ENCODE measurements at places on chromosomes 3 and 15. TPM values are rescaled to one million over a fixed set of nuclear protein-coding genes. Genes with fewer than 3 reads are reported as not detected.

DNA sequence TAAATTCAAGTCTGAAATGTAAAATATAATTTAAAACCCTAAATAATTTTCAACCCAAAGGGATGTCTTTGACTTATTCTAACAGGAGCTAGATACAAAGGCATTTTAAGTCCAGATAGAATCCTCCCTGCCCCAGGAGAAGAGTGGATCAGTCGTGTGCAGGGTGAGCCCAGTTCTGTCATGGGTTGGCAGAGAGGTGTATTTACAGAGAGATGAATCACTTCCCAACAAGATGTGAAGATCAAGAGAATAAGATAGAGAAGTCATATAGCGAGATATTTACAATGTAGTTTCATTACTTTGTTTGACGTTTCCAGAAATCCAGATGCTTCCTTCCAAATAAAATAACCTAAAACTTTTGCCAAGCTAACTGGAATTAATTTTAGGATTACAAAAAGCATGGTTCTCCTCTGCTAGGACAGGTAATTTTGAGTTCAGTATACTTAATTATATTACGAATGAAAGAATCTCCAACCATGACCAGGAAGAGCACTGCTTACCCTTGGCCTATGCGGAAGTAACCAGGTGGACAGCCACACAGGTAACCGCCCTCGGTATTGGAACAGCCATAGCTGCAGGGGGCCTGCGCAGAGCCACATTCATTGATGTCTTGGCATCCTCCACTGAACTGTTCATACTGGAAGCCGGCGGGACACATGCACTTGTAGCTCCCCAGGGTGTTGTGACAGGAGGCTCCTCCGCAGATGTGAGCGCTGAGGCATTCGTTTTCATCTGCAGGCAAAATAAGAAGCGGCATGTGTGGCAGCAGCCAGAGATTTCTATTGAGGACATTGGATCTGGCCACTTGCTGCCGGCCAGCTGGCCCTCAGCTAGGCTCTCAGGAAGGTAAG is 84.0 kb downstream of the DUT start:
- no peak for DNase-seq

GRCh38 chr3:52537726-52538421 is 1.5 kb downstream of the UQCC5 start:
- no peak for DNase-seq

CELF6 gene
- 0.45 TPM for total RNA-seq

GRCh38 chr3:88626456-88627120 is 476.8 kb downstream of the C3orf38 start:
- DNase-seq: no peak

DNA sequence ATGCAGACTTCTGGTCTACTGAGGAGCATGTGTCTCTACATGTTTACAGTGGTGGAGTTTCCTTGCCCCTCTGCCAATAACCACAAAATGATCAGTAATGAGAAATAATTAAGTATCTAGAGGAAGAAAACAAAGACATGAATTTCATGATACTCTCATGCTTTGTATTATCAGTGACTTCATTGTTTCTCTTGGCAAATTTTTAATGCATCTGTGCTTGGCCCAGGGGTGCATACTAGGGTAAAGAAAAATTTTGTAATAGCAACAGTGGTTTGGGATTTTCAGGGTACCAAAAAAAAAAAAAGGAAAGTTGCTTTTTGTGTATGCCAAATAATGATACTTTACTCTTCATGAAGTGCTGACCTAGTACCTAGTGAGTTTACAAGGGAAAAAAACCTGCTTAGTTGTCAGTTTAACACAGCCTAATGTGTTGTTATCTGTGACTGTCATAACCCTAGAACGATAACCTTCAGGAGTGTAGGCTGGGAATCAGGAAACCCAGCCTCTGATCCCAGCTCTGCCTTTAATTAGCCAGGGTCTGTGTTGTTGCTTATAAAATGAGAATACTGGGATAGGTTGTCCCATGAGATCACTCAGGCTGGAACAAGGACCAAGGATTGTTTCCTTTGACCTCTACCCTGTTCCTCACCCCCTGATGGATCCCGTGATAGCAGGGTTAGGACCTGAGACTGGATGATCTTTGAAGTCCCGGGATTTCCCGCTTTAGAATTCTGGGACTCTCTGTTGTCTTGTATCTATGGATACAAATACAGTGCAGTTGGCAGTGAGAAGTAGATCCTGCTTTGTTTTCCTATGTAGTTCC is 117.5 kb downstream of the CMSS1 start:
- no peak for DNase-seq

UTS2B gene
- total RNA-seq: not detected

- no peak for DNase-seq
Measured at GRCh38 chr15:83927704-83928391, 273.9 kb downstream of the ADAMTSL3 start.

DNA sequence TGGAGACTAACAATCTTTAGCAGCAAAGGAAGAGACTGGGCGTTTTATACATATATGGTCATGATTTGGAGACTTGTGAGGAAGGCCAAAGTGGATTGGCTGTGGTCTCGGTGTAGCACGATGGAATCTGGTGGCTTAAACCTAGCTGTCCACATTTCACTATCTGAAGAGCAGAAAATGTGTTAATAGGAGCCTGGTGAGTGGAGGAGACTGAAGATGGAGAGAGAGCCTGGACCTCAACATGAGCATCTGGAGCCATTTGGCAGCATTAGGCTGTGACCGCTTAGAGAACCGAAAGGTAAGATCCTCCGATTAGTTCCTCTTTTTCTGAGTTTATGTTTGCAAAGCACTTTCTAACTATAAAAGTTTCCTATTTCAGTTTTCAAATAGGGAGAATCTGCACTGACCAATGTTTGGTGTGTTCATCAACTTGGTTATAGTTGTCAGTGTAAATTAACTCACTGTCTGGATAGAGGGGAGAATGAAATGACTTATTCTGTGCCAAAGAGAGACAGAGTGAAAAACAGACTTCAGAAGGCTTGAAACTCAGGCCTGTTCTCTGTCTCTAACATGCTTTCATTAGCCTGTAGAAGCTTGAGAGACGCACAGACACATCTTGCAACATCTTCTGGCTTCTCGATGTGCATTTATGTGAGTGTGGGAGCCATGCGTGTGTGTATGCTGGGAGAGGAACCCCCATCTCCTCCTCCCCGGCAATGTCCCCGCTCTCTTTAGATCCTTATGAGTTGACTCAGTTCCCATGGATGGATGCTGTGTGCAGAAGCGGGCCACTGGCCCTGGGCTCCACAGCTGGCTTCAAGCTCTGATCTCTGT is 244.7 kb upstream of the TBL1XR1 start:
- no peak for DNase-seq

CLDN18 gene
- not detected for total RNA-seq

PTH1R gene
- total RNA-seq: not detected

BBX gene
- total RNA-seq: 30.1 TPM

- no peak for DNase-seq
Measured at GRCh38 chr15:92115834-92116233, 262.3 kb downstream of the SLCO3A1 start.

DNA sequence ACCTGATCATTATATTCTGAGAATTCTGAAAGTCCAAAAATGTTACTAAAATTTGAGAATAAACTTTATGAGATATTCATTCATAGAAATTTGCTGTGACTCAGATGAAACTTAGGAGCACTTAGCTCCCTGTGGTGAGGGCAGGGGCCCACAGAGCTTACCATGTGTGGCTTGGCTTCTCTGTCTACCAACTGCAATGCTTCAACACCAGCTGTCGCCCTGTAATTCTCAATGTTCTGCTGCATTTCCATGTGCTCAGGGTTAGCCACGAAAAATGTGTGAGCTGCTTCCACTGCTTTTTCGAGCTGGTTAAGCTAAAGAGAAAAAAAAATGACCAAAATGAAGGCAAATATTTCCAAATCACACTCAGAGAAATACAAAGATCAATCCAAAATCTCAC is 125.6 kb downstream of the P3H2 start:
- no peak for DNase-seq

CCNB2 gene
- total RNA-seq: 107 TPM

FGD5 gene
- total RNA-seq: 0.31 TPM

GRCh38 chr15:90666135-90666909 is 50.8 kb upstream of the BLM start:
- no peak for DNase-seq

DNA sequence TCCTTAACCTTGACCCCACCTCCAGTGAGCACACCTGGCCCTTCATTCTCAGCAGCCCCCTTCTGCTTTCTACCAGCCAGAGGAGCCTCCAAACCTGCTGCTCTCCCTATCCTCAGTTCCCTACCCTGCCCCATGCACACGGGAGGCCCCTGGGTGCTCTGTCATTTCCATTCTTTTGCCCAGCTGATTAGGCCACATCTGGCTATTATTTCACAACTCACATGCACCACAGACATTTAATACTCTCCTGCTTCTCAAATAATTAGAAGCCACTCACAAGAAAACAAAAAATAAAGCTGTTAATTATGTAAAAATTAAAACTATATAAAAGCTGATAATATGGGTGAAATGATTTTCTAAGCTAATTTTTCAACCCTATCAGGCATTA is 50.7 kb downstream of the MYLK start:
- no peak for DNase-seq

GRCh38 chr3:52891615-52892081 is 5.7 kb downstream of the STIMATE start:
- no peak for DNase-seq

All from activated CD8-positive, alpha-beta T cell treated with anti-CD3 and anti-CD28 coated beads, Interleukin-2, amount 10 ng/mL, durations not matched to agents 7 days and 5 days (primary cell).